Sigmoid colon (tissue), 7 donors: ENCODE measurements at places on chromosomes 5 and 9. TPM values are rescaled to one million over a fixed set of nuclear protein-coding genes. Genes with fewer than 3 reads are reported as not detected.
A peak's percentile ranks its signal among the peaks of the same experiment; 100 is the strongest.

DNA sequence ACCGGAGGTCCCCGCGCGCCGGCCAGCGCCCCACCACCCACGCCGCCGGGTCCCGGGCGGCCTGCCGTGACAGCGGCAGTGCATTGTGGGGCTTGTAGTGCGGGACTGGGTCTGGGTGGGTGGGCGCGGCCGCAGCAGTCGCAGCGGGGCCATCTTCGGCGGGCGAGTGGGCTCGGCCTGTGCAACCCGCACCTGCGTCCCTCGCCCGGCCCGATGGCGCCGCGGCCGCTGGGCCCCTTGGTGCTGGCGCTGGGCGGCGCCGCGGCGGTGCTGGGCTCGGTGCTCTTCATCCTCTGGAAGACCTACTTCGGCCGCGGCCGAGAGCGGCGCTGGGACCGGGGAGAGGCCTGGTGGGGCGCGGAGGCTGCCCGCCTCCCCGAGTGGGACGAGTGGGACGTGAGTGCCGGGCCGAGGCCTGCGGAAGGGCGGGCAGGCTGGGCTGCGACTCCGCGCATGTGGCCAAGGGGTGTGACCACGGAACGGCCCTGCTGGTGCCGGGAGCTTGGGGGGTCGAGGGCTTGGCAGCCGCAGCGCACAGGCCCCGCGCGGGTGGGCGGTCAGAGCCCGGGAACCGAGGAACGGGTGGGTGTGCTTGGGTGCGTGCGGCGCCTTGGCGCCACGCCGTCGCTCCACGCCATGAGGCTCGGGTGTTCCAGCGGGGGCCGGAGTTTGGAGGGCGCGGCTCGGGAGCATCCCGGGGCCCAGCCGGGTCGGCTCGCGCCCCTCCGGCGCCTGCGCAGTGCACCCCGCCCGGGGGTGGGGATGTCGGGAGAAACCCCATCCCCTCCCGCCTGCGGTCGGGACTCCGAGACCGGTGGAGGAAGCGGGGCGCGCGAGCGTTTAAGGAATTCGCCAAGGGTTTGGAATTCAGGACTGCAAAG is at the start of gene ARL10:
ARL10 (plus strand) TSS at position 137 of the 881 bp plus-strand sequence; CDS start at position 214, 77 bp downstream.
- peak; percentile 74 for DNase-seq

- DNase-seq = no peak
Observed at GRCh38 chr5:102611312-102611711, 112.5 kb upstream of the SLCO6A1 start.

DNA sequence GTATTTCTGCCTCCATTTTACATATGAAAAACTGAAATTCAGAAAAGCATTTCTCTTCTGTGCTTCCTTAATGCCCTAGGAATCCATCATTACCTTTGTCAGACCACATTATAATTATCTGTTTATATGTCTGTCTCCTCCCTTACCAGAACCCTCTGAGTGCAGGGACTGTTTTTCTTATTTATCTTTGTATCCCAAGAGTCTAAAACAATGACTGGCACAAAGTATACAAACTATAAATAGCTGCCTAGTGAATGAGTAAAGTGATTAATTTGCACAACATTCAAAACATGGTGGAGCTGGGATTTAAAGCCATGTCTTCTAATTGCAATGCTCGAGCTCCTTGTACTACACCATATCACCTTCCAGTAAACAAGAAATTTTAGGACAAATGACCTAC is 49.3 kb upstream of the HK3 start:
- no peak for DNase-seq

DNA sequence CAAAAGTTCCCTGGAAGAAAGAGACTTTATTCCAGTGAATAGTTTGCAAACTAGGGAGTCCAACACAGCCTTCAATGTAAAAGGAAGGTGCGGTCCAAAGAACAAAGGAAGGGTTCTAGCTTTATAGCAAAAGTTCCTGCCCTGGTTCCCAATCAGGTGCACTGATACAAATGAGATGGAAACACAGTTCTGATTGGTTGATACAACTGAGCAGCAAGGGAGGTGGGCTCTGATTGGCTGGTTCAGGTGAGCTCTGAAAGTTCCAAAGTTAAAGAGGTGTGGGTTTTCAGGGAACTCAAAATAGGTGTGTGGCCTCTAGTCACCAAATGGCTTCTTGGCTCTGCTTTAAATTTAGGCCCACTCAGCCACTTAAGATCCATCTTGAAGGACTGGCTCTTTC is 43.1 kb downstream of the P4HA2 start:
- DNase-seq = no peak

DNA sequence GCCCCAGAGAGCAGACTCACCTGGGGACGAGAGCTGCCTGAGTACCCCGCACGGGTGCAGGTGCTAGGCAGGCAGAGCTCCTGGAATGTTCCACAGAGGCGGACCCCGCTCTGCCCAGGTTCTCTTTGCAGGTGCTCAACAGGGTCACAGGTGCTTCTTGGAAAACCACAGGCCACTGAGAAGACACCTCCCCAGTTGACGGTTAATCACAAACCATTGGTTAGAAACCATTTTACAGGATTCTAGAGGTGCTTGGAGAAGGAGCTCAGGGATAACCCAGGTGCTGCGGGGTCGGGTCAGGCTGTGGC is 17.3 kb upstream of the SLC6A19 start:
- DNase-seq = no peak

The CDH9 gene
- polyA plus RNA-seq = not detected

- DNase-seq = no peak
Observed at GRCh38 chr9:112912636-112913035, 22.0 kb upstream of the SLC46A2 start.

DNA sequence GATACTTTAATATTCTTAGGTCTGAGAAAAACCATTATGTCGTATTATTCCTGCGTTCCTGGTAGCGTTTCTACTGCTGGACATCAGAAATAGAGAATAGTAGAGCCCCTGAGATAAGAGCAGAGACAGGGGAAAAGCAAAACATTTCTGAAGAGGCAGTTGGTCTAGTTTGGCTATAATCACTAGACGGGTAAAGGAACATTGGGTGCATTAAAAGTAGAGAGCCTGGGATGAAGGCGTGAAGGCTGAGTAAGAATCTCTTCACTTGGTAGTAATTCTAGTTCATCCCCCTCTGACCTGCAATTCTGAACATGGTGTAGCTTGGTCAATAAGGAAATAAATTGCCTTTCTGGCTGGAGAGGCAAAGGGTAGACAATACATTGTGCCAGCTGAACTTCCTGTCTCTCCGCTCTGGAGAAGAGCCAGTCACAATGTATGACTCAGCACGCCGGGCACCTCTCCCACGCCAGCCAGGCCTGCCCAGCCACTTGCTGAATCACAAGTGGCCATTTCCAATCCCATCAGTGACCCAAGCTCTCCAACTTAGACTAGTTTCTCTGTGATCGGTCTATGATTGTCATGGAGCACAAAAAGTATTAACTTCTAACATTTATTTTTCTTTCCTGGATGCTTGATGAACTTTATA is 75.4 kb downstream of the STK32A start:
- peak; percentile 70 for DNase-seq

The EGFLAM gene
- polyA plus RNA-seq = 2.1 TPM

DNA sequence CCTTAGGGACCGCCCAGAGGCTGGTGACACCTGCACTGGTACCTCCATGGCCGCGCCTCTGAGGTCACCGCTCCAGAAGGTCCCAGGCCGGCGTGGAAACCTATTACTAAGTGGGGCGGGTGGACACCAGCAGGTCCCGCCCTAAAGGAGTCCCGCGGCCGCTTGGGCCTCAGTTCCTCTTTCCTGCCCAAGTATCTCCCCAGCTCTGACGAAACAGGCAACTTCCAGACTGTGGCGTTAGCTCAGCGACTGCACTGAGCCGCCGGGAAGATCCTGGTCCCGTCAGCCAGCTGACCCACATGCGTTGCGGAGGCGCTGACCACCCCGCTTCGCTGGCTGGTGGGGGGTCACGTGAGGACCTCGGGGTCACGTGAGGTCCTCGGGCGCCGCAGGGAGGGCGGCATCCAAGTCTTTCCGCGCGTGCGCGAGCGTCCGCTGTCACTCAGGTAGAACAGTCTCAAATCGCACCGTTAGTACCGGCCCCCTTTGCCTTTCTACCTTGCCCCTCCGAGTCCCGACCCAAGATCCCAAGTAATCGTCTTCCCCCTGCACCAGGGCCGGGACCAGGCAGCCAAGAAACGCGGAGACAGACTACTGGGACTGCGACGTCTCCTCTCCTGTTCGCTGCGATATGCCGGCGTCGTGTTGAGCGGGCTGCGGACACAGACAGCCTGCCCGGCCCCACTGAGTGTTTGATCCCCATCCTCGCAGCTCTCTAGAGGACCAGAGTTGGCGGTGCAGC is 53.7 kb upstream of the KDM4C start:
- DNase-seq = peak; percentile 93

DNA sequence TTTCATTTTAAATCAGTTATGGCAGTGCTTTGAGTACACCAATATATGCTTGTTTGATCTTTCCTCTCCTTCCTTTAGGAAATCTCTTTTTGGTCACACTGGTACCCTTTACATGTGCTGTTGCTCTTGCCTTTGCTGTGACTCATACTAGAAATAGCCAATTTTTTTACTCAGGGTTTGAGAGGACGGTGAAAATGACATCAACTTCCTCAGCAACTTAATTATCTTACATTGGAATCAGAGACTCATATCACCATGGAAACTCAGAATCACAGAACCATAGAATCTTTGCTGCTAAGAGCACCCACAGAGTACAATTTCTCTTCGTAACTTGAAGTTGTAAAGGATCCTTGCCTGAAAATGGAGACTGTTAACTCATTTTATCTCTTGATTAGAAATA is 13.8 kb upstream of the ZNF300 start:
- no peak for DNase-seq

The IL3 gene
- polyA plus RNA-seq = not detected

DNA sequence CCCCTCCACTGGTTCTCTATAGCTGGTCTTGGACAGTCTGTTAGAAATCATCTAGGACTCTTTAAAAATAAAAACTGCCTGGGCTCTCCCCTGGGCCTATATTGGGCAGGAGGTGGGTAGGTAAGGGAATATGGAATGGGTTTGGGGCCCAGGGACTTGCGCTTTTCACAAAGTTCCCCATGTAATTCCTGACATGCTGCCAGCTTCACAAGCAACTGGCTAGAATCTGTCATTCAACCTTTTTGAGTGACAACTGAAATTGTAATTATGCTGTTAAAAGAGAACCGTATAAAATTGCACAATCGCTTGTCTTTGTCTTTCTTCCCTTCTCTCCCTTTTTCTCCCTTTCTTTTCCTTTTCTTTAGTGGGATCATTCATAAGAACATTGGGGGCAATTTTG is 603.1 kb downstream of the EBF1 start:
- no peak for DNase-seq

GRCh38 chr9:35054871-35055644 is 17.4 kb downstream of the VCP start:
- DNase-seq = no peak

- DNase-seq = no peak
Observed at GRCh38 chr5:142984011-142984410, 213.8 kb downstream of the ARHGAP26 start.

DNA sequence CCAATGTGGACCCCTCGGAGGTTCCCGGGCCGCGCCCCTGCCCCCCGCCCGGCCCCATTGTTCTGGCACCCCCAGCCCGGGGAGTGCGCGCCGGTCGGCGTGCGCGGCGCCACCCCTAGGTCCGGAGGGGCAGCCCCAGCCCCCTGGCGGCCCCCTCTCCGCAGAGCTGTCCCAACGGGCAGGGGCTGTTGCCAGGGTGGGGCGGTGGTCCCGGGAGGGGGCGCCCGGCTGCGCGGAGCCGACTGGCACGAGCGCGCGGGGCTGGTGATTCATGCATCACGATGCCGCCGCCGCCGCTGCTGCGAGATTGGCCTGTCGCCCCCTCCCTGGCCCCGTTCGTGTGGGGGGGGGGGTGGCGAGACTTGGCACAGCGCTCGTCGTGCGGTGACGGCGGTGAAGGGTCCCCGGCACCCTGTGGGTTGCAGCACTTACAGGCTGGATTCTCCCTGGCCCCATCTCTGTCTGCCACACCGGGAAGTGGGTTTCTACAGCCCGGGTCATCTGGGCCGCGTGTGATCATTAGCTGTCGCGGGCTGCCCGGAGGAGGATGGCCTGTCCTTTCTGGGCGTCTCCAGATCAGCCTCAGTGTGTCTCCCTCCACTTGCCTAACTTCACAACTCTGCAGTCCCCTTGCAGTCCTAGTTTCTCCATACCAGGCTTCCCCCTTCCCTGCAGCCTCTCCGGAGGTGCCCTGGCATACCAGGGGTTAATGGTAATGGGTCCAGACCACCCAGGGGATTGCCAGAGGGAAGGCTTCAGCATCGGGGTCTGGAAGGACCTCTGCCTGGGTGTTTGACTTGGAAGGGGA is 858 bp downstream of the NCS1 start:
- DNase-seq = peak; percentile 81

The MAPKAP1 gene
- polyA plus RNA-seq = 37.2 TPM

The SNX24 gene
- 28.2 TPM for polyA plus RNA-seq

- peak; percentile 93 for DNase-seq
Observed at GRCh38 chr5:149452665-149453617, 73.8 kb upstream of the IL17B start.

The ECM2 gene
- not detected for polyA plus RNA-seq

The SSNA1 gene
- polyA plus RNA-seq = 93.2 TPM

GRCh38 chr9:98811051-98811650 is 3.7 kb downstream of the GALNT12 start:
- DNase-seq = no peak

DNA sequence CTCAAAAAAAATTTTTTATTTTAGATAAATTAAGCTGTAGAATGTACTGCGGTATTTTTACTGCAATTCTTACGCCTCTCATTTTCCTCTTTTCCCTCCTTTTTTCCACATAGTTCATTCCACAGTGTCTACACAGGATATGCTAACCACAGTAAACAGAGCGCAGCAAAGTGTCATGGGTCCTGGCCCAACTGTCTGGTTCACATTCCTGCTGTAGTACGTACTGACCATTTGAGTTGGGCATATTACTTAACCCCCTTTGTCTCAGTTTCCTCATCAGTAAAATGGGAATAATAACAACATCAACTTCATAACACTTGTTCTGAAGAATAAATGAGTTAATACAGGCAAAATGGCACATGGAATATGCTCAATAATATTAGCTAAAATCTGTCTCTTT is 41.6 kb downstream of the SLC44A1 start:
- no peak for DNase-seq

- DNase-seq = no peak
Observed at GRCh38 chr5:10334831-10335230, 18.7 kb upstream of the MARCHF6 start.

DNA sequence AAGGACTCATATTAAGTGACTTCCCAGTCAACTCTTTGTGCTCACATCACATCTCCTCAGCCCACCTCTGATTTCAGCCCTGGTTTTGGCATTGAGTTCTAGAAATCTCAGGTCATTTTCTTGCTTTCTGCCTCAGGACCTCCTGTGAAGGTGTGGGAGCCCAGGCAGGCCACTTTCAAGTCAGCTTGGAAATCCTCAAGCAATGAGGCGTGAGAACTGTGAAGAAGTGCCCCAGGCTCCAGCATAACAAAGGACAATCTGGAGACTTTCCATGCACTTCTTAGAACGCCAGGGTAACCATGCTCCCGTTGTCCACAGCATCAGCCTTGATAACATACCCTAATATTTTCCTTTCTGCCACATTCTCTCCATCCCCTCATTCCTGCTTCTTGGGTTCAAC is 131.2 kb upstream of the MAP3K1 start:
- no peak for DNase-seq

- DNase-seq = no peak
Observed at GRCh38 chr9:137199411-137200121, 975 bp downstream of the TPRN start.

- no peak for DNase-seq
Observed at GRCh38 chr5:115542651-115543364, 1.8 kb downstream of the FEM1C start.

The GNA14 gene
- 9.0 TPM for polyA plus RNA-seq

GRCh38 chr5:123585871-123586270 is 73.9 kb downstream of the CSNK1G3 start:
- DNase-seq = no peak
